ENCODE measurements at places on chromosomes 7 and 10.

DNA sequence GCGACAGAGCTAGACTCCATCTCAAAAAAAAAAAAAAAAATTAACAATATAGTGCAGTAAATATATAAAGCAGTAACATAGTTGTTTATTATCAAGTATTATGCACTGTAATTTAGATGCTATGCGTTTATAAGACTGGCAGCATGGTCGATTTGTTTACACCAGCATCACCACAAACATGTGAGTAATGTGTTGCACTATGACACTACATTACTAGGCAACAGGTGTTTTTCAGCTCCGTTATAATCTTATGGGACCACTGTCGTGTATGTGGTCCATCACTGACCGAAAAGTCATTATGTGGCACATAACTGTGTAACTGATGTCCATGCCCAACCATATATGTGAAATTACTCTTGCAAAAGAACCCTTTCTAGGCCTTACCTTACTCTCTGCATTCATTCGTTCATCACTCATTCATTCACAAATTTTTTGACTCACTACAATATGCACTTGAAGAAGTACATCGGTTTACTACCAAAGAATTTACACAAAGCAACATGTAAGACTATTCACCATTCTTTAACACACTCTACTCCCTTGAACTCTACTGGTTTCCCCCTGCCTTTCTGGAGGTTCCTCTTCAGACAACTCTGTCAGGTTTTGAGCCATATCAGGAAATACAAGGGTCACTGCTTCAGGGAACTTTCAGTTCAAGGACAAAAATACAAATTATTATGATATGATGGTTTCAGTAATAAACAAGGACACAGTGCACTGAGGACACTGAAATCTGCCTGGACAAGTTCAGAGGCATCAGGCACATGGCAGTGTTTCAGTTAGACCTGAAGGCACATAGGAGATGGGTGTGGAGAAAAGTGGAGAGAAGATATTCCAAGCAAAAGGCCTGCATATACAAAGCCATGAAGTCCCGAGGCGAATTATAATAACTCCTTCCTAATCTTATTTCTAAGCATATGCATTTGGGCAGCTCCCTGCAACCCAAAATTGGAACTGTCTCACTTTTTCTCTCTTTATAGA, 17.4 kb downstream of the ITGB1 start:
- no peak for DNase-seq

DNA sequence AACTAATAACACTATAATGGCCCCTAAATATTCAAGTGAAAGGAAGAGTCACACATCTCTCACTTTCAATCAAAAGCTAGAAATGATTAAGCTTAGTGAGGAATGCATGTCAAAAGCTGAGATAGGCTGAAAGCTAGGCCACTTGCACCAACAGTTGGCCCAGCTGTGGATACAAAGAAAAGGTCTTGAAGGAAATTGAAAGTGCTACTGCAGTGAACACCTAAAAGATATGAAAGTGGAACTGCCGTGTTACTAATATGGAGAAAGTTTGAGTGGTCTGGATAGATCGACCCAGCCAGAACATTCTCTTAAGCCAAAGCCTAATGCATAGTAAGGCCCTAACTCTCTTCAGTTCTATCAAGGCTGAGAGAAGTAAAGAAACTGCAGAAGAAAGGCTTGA, 12.1 kb upstream of the SNX13 start:
- DNase-seq: no peak

DNA sequence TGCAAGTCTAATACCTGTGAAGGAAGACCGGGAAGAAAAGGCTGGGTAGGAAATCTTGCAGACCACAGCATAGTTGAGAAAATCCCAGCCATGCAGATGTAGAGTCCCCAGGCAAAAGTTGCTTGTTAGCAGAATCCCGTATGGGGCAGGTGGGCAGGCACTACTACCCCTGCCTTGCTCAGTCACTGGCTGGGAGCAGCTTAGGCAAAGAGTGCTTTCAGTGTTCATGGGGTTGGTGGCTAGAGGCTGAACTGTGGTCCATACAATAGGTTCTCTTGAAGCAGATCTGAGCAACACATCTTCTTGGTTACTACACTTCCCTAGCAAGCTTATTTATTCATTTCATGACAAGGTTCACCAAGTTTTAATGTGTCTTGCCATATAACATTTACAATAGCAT, 92.6 kb downstream of the AHCYL2 start:
- DNase-seq: no peak

GRCh38 chr10:101310529-101311184, 43.3 kb upstream of the BTRC start:
- no peak for DNase-seq

DNA sequence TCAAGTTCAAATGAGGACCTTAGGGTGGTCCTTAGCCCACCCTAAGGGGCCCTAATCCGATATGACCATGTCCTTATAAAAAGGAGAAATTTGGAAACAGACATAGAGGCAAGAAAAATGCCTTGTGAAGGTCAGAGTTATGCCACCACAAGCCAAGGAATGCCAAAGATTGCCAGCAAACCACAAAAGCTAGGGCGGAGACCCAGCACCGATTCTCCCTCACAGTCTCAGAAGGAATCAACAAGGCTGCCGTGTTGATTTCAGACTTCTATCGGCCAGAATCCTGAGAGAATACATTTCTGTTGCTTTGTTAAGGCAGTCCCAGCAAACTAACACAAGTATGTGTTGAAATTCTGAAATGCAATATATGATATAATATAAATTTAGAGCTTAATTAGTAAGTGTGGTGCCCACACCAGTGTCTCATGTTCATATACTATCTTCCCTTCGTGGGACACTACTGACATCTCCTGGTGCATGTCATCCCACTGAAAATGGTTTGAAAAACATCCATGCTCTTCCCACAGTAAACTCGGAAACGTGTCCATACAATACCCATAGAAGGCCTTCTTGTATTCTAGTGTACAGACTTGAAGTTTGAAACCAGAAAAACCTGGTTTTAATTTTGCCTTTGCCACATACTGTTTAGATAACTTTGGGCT, 349.0 kb downstream of the TNS3 start:
- DNase-seq: no peak

DNA sequence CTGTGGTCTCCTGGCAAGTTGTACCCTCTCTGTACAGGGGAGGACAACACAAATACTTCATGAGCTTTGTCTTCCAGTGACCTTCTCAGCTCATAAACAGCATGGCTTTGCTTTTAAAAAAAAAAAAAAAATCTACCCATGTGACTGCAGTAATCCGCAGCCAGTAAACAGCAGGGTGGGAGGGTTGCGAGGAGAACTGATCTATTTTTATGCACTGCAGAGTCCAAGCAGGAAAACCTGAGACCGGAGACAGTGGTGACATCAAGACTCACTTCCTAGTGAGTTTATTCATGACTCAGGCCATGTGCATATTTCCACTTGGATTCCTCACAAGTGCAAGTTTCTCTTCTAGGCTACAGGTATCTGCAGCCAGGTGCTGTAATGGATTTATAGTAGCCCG, 127.9 kb downstream of the NRF1 start:
- DNase-seq: no peak

GRCh38 chr7:4272141-4272540, 410.0 kb upstream of the FOXK1 start:
- DNase-seq: no peak

DNA sequence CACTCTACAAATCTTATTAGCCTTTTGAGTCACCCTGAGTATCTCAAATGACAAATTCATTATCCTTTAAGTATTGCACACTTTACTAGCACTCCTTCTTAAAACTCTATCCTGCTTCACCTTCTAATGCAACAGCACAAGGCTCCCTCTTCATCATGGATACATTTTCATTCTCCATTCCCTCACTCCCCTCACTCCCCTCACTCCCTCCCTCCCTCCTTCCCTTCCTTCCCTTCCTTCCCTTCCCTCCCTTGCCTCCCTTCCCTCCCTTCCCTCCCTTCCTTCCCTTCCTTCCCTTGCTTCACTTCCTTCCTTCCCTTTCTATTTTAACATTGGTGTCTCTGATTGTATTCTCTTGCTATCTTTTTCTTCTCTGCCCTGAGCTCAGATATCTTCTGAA, 130.5 kb downstream of the PCLO start:
- DNase-seq: no peak

DNA sequence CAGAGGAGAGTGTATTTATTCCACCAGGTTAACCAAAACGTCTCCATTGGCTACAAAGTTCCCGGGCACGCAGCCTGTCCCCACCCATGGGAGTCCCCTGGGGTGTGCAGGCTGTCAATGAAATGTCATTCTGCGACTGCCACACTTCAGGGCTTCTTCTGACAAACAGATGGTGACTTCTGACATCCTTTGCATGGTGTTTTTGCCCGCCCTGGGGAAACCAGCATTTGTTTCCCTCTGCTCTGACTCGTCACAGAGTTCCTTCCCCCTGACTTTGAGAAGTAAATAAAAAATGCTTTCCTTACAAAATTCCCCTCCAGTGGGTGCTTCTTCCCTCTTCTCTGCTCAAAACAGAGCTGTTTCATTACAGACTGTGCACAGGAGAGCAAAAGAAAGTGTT, 38.2 kb downstream of the TNS3 start:
- no peak for DNase-seq

DNA sequence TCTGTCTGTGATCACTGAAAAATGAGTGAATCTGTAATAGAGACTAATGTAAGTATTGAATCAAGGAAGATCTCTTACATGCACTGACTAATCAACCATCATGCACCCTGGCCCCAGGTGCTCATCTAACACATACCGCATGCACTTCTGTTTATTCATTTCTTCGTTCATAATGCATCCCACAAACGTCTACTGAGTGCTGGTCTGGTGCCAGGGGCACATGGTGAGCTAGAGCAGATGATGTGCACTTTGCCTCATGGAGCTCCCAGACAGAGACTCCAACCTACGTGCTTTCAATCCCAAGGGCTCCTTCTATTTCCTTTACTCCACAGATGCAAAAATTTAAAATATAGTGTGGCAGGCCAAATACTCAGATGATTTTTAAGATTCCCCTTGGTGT, 10.7 kb downstream of the C10orf90 start:
- DNase-seq: no peak

DNA sequence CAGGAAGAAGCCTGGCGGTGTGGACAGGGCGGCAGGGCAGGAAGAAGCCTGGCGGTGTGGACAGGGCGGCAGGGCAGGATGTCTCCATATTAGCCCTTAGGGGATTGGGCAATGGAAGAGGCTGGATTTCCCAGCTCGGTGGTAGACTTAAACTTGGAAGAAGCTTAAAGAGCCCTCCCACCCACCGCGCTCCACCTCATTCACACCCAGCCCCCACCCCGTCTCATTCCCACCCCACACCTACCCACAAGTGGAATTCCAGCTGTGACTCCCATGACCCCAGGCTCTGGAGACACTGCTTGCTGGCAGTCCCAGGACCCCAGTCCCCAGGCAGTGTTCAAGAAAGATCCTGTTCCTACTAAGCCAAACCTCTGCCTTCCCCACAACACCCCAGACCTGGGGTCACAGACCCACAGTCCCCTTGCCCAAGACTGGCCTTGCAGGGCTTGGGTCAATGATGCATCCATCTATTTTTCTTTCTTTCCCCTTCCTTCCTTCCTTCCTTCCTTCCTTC, 34.0 kb downstream of the SPDYE6 start:
- no peak for DNase-seq

GRCh38 chr10:90424730-90425129, 433.1 kb downstream of the HTR7 start:
- DNase-seq: no peak

DNA sequence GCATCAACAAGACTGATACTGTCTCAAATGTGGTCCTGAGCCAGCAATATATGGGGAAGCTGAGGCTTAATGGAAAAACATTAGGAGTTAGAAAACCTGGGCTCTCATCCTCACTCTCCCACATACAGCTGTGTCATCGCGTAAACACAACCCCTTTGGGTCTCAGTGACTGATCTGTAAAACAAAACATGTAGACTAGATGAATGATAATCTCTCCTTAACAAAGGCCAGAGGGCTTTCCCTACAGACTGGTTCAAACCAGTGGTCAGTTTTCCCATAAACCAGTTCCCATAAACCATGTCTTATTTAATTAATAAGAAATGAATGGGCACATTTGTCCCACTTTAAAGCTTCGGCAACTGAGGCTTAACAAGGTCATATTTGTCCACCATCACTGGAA, 48.1 kb downstream of the OSBPL3 start:
- no peak for DNase-seq

DNA sequence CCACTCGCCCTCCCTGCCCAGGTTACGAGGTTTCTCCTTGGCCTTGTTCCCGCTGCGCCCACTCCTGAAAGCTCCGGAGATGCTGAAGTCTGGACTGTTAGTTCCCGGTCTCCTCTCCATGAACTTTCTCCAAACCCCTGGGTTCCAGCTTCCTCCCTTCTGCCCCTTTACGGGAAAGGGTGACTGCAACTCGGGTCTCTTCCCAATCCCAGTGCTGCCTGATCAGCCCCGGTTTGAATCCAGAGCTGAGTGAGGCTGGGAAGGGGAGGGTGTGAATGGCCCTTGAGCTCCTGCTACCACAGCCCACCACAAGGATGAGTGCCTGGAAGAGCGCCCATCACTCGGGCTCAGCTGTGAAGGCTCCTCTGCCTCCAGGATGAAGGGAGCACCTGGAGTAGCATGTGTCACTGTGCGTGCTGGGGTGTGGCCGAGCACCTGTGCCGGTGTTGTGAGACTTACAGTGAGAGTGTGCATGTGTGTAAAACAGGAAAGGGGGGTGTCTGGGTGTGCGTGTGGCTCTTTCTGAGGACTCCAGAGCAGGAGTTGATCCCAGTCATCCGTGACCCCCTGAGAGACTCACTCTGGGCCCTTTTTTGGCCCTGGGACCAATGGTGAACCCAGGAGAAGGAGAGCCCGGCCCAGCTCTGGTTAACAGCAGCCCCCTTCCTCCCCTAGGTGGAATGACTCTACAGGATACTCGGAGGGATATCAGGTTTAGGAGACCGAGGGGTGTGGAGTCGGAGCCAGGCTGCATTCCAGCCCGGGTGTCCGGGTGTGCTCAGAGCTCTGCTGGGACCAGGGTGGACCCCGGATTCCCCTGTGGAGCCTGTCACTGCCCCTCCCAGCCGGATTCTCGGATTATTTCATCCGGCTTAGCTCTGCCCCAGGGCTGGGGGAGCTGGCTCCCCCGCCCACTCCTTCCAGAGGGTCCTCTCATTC, 1.1 kb upstream of the ZNF467 start:
- DNase-seq: no peak

DNA sequence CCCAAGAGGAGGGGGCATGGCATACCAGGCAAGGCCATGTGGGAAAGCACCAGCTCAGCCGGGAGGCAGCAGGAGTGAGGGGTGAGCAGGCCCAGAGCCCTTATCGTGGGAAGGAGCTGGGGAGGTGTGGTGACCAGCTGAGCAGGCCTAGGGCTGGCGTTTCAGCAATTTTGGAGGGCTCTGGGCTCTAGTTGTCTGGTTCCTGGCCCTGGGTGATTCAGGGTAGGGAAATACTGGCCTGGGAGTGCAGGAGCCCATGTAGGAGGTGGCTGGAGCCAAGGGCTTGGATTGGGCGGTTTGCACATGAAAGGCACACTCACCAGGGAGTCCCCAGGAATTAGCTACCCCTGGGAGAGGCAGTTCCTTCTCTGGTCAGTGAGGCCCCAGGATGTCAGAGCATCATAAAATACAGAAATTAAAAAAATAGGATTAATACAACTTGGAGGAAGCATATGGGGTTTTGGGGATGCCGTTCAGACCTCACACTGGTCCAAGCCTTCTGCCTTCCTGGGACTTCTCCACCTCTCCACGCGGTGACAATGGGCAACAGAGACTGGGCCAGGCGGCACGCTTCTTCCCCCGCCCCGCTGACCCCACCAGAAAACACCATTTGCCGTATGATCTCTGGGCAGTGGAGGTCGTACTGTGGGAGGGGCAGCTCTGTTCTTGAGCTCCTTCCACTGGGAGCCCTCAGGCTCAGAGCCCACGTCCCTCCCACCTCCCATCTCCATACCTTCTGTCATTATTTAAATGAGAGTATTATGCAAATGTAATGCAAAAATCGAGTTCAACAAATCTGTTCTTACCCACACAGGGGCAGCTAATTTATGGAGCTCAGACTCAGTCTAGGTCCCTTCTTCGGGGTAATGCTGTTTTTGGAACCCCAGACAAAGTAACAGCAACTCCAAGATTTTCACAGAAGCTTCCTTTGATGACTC, 133.0 kb upstream of the FAM20C start:
- DNase-seq: no peak
